IPS-NIHi11 (cell line): ENCODE measurements at places on chromosomes 2 and 18.

GRCh38 chr18:36947820-36948348 is 119.0 kb downstream of the KIAA1328 start:
- DNase-seq: peak; percentile 31

GRCh38 chr2:233829193-233830110 is 24.9 kb downstream of the HJURP start:
- DNase-seq: no peak

- no peak for DNase-seq
Measured at GRCh38 chr2:182245963-182246362, 180.9 kb downstream of the PDE1A start.

DNA sequence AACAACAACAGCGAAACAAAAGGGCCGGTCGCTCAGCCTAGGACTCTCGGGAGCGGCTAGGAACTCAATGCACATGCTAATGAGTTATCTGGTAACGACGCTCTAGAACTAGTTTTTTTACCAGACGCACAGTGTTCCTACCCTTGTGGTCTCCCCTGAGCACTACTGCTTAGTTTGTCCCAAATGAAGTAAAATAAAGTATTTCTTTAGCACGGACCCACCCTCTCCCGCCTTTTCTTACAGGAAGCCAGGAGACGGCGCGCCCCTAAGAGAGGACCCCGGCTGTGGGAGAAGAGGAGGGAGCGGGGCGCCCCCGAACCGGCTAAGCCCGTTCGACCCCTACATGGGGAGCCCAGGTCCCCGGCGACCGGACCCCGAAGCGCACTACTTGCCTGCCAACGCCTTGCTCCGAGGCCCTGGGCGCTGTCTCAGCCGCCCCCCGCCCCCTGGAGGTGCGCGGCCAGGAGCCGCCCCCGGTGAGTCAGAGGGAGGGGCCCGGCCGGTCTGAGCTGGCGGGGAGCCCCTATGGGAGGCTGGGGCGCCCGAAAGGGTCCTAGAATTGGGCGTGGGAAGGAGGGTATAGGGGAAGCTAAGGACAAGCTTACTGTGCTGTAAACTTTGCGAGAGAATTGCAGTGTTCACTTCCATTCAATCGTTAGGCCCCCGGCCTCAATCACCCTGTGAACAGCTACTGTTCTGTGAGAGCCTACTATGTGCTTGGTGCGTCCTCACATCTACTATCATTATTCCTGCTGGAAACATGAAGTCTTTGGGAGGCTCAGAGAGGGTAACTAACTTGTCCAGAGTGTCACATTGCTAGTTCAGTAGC is 3.6 kb upstream of the CAPG start:
- DNase-seq: no peak

- DNase-seq: no peak
Measured at GRCh38 chr2:77081597-77081996, 440.6 kb downstream of the LRRTM4 start.

DNA sequence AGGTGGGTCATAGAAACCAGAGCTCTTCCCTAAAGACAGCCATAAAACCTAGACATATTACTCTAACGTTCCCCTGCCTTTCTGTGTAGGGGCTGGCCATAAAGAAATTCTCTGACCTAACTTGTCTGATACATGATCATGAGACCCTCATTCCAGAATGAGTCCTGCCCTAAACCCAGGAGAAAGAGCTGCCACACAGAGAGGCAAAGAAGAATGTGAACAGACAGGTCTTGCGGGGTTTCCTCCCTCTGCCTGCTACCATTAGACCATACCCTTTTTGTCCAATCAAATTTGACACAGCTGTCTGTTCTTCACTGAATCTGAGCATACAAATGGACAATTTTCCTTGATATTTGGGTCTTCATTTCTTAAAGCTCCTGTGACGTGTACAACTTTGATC is 198.8 kb upstream of the LHCGR start:
- DNase-seq: no peak

- DNase-seq: no peak
Measured at GRCh38 chr2:102891296-102891695, 129.5 kb downstream of the TMEM182 start.

DNA sequence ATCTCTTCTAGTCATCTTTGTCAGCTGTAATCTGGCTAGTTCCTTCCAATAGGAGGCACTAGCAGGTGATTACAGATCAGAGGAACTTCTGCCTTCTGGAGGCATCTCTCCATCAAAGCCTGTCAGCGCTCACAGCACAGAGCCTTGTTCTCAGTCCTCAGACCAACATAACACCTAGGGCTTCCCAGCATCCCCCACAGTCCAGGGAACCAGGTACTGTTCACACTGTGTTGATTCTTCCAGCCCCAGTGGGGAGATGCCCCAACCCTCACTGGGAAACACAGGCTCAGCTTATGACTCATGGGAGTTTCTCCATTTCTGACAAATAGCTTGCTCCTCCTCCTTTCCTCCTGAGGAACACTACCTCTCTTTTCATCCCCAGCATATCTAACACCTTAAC is 601.7 kb downstream of the CBLN2 start:
- no peak for DNase-seq

DNA sequence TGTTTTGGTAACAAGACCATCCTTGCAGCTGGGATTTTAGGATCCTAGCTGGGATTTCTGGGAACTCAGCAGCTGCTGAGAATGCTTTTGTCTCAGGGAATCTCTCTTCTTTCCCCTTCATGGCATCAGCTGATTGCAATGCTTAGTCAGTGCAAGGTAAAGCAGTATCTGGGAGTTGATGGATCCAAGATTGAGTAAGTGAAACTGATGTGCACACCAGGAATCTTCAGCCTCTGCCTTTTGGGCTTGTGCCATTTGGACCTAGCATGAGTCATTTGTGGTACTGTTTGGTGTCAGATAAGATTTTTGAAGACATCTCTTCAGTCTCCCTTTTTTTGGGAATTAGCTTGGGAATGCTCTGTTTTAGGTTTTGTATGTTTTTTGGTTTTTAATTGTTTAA is 363.3 kb upstream of the TFPI start:
- DNase-seq: no peak

GRCh38 chr2:13413989-13414388 is 697.3 kb downstream of the TRIB2 start:
- DNase-seq: no peak

GRCh38 chr2:118843483-118844132 is 3.8 kb downstream of the EN1 start:
- DNase-seq: no peak

DNA sequence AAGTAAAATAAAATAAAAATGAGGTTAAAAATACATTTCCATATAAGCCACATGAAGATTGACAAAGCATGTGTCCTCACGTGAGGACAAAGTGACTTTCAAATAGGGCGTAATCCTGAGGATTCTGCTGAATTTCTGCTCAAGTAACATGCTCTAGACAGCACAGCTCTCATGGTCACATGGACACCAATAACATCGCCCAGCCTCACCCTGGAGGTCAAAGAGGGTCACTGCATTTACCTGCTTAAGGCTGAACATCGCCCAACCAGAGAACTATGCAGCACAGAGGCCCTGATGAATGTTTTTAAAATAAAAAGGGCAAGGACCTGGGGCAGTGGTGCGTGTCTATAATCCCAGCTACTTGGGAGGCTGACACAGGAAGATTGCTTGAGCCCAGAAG is 30.2 kb downstream of the TGFBRAP1 start:
- DNase-seq: peak; percentile 39

DNA sequence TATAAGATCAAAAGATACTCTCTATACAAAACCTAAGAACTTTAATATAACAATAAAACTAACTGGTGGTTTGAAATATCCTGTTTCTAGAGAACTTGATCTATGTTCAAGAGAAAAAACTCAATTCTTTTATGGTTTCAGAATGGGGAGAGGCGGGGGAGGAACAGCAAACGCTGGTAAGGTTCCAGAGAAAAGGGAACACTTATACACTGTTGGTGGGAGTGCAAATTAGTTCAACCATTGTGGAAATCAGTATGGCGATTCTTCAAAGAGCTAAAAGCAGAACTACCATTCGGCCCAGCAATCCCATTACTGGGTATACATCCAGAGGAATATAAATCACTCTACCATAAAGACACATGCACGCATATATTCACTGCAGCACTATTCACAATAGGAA is 17.2 kb downstream of the FAM98A start:
- DNase-seq: no peak

DNA sequence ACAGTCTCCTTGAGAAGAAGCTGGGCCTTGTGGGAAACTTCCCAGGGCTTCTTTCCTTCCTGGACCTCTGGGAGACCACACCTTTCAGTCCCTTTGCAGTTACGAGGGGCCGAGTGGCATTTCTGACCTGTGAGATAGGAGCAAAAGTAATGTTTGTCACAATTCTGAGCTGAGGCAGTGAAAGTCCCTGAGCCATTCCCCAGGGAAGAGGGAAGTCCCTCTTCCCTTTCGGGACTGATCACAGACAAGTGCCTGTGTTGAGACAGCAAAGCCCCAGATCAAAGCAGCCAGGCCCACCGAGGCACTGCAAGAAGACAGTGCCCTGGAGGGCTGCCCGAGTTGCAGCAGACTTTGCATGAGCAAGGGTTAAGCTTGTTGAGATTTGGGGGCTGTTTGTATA is 41.9 kb downstream of the RHOB start:
- DNase-seq: no peak

- DNase-seq: no peak
Measured at GRCh38 chr2:158204741-158205165, 103.1 kb downstream of the UPP2 start.

GRCh38 chr2:2184549-2185249 is 146.4 kb downstream of the MYT1L start:
- peak; percentile 34 for DNase-seq

DNA sequence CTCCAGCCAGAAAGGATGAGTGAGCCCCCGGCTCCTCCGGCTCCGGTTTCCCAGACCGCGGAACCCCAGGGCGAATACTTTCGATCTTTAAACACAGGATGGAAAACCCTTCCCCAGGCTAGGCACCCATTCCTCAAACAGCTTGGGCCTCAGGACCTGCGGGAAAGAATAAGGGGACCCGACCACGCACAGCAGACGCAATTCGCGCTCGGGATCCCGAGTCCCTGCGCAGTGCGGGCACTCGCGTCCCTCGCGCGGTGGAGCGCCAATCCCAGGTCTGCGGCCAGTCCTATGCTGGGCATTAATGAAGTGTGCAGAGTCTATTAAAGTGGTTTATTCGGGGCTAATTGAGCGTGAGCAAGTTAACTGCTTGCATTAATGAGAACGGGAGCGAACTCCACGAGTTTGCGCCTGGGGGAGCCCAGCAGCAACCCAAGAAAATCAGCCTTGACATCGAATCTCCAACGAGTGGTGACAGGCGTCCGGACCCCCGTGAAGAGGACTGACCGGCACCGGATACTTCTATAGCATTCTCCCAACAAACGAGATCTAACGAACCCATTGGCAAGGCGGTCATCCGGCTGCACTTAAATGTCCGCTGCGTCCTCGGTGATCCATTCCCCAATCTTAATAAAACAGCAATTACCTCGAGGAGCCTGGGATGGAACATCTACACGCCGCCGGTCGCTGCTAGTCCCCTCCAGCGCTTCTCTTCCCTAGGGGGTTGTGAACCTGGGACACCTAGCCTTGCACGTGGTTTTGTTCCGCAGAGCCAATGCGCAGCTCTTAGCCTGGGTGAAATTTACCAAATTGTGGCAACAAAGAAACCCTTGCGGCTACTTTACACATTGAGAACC is 1.6 kb downstream of the OSR1 start:
- no peak for DNase-seq
